ENCODE measurements at places on chromosomes 11 and 22.

GRCh38 chr22:49228431-49229037, 599.1 kb downstream of the BRD1 start:
- DNase-seq, result no peak

GRCh38 chr11:66325263-66325671, 8.4 kb upstream of the CD248 start:
- DNase-seq, result no peak

- DNase-seq, result no peak
Observed at GRCh38 chr11:85755285-85755684, 55.7 kb downstream of the SYTL2 start.

DNA sequence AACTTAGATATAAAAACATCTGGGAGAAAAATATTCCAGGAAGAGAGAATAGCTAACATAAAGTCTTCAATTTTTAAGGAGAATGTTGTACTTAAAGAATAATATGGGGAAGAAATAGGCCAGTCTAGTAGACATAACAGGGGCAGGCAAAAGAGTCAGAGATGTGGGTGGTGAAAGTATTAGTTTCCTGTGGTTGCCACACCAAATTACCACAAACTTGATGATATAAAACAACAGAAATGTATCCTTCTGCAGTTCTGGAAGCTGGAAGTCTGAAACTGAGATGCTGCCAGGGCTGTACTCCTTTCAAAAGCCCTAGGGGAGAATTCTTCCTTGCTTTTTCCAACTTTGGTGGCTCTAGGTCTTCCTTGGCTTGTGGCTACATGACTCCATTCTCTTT, 1309.7 kb downstream of the LRRC4C start:
- no peak for DNase-seq

- no peak for DNase-seq
Observed at GRCh38 chr11:3753110-3753509, 44.2 kb downstream of the NUP98 start.

- no peak for DNase-seq
Observed at GRCh38 chr11:60870733-60871377, 3.5 kb downstream of the ZP1 start.

- DNase-seq, result no peak
Observed at GRCh38 chr11:65496304-65497140, 2.3 kb upstream of the MALAT1 start.

DNA sequence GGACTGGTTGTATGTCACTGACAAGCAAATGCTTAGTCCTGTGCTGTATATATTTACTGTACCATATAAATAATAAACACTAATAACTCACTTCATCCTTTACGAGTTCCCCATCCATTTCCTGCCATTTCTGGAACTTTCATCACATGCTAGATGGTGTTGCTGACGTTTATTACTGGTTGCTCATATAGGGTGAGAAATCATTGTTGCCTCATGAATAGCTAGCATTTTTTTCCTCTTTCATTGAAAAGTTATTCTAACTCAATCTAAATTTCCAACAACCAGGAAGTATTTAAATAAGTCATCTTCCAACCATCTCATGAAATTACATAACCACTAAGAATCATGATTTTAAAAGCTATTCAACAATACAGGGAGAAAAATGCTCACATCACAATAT, 88.6 kb upstream of the RCN1 start:
- no peak for DNase-seq

GRCh38 chr11:66264914-66265313, 3.5 kb upstream of the RAB1B start:
- no peak for DNase-seq

- no peak for DNase-seq
Observed at GRCh38 chr11:28619846-28620540, 511.8 kb downstream of the METTL15 start.

DNA sequence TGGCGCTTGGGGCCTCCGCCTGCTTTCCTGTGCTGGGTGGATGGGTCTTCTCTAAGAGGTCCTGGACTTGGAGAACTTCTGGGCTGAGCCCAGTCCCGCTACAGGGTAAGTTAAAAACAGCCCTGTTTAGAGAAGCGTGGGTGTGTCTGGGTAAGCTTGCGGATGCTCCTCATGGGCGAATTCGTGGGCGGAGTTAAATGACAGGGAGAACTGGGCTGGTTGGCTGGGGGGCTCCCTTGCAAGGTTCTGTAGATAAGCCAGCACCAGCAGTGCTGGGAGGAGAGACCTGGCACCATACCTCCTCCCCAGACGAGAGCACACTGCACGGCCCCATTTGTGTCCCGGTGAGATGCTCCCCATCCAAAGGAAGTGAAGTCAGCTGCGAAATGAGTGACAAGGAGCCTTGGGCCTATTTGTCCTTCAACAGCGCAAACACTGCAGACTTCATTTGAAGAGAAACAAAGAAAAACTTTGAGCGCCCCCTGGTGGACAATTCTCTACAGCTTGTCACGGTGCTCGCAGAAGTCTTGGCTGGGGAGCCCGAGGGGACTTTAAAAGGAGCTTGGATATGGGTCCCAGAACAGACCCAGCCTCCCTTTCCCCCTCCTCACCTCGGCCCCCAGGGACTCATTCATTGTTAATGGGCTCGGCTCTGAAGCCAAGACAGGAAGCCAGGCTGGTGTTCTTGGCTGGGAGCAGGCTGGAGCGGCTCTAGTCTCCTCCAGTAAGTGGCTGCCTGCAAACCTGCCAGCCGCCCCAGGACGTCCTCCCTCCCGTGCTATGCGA, 39.5 kb downstream of the TP53I11 start:
- DNase-seq, result peak; percentile 76

DNA sequence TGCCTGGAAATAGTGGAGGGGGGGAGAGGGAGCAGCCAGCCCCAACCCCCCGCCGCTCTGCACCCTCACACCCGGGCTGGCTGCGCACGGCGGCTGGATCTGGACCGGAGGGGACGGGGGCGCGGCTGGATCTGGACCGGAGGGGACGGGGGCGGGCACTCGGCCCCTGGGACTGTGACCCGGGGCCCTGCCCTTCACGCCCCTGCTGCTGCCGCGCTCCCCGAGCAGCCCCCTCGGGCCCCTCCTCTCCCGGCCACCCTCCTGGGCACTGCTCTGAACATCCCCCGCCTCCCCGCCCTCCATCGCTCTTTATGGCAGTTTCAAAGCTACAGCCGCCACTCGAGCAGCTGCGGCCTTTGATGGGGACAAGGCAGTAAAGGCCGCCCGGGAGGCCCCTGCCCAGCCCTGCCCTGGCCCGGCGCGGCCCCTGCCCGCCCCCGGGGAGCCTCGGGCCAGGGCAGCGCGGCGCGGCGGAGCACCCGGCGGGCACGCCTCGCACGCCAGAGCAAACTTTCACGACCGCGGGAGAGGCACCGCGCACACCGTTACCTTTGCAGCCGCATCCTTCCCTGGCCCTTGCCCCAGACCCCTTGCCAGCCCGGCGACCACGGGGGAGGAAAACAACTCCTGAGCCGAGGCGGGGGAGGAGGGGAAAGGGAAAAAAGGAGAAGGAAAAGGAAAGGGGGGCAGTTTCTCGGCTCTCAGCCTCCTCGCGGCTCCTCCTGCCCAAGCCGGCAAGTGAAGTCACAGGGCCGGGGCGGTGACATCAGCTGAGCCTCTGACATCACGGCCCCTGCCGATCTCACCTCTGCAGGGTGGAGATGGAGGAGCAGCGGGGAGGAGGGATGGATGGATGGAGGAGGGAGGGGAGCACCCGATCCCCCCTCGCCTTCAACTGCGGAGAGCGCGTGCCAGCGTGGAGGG, 13.1 kb upstream of the TCF20 start:
- no peak for DNase-seq

DNA sequence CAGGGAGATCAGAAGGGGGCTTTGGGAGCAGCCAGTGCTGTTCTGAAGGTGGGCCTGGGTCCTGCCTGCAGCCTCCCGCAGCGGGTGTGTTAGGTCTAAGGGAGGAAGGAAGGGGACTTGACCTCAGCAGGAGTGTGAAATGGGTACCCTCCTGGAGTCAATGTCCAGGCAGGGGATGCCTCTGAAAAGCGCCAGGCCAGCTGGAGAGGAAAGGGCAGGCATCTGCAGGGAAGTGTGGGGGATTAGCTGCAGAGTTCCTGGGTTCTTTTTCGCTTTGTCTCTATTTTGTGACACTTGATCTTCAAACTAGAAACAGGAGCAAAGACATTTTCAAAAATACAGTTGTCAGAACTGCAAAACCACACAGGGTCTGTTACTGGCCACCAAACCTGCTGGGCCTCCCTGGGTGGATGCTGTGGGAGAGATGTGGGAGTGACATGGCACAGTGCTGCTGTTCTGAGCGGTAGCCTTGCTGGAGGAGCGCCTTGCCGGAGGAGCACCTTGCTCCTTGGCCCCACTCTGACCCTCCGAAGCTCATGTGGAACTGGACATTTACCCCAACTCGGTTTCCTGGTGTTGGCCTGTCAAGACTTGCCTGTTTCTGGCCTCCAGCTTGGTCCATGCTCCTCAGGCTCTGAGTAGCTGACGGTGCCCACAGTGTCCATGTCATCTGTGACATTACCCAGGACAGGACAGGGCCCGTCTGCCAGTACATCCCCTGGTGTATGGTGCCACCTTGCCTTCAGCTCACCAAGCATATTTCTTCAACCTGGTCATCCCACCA, 25.9 kb downstream of the MED15 start:
- DNase-seq, result no peak

DNA sequence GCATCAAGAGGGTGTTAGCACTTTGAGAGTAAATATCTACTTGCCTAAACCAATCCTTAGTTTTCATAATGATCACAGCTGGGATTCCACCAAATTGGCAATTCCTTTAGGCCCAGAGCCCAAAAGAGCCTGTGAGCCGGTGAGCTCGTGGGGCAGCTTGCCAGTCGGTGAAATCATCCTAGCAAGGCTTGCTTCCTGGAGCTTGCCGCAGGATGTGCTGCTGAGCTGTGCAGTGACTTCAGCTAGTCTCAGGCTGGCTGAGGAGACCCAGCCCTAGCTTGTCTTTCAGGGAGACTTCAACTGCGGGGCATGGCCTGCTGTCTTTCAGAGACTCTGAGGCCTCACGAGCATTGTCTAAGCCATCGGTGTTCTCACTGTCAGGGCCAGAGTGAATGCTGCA, 73.6 kb upstream of the SUSD2 start:
- DNase-seq, result no peak

DNA sequence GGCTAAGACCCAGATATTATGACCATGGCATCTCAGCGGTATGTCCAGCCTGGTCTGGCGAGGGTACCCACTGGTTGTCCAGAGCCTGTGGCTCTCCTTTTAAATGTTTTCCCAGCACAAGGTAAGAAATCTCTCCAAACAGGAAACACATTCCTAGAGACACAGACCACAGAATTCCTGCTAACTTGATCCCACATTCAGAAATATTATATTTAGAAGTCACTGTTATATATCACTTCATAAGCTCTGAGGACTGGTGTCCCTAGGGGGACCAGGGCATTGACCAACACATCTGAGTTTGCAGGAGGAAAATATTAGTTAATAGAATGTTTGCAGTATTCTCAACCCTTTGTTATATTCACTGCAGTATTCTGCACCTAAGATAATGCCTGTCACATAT, 23.1 kb downstream of the TMPRSS13 start:
- DNase-seq, result no peak

GRCh38 chr11:47186076-47186699, at the start of gene PACSIN3:
Gene PACSIN3, minus strand, starts transcription at chr11:47186434. Its CDS starts 3,707 bp downstream, at chr11:47182727.
- no peak for DNase-seq

DNA sequence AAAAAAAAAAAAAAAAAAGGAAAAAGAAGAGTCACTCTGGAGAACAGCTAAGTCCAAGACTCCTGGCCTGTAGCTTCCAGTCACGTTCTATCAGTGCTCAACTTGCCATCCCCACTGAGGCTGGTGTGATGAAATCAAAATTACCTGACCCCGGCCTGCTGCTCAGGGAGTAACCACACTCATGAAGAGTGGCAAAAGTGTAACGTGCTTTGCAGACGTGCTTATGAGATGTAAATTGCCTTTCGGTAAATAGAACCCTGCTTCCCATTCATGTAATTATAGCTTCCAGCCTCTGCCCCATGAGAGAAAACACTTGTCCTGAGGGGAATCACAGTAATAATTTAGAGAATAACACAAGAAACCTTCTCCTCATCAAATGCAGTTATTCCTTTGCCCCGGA, 28.2 kb upstream of the CHKA start:
- DNase-seq, result no peak

DNA sequence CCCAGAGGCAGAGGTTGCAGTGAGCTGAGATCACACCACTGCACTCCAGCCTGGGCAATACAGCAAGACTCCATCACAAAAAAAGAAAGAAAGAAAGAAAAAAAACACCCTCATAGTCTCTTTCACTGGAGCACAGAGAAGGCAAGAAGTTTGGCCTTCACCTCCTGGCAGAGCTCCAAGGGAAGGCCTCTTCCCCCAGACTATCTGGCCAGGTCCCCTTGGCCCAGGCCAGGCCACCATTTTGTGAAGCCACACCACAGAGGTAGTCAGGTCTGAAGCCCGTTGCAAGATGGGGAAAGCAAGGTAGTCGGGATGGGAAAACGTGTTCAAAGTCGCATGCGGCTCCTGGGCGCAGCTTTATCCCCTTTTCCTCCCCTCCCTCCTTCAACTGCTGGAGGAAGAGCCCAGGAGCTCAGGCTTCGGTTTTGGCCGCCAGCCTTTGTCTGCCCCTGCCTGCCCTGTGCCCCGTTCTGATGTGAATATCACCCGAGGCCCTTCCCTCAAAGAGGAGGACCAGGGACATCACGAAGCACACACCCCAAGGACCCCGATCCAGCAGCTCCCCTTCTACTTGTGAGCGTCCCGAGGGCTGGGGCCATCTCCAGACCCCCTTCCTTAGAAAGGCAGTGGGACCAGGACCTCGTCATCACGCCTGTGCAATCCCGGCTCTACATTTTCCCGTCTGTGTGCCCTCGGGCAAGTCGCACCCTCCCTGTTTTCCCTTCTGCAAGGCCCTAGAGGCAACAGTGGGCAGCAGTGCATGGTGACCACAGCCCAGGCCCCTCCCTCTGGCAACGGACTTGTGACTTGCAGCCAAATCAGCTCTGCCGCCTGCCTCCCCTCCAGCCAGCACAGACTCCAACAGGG, 17.7 kb downstream of the CABP7 start:
- no peak for DNase-seq

DNA sequence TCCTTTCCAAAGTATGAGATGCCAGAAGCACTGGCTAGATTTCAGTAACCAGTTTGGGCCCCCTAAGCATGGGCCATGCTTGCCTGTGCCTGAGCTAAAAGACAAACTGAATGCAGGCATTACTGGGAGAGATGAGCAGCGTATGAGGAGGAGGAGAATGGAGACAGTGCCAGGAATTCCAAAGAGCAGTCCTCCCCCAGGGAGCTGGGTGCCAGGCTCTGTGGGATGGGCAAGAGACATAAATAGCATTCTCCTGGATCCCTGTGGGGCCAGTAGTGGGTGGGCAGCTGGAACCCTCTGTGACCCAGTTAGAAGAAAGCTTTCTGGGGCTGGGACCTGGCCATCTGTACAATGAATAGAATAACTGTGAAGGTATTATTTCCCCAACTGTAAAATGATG, 235.6 kb downstream of the KCNA4 start:
- no peak for DNase-seq

GRCh38 chr22:29331213-29331612, 15.7 kb upstream of the RASL10A start:
- no peak for DNase-seq

- DNase-seq, result no peak
Observed at GRCh38 chr22:45424241-45424731, 10.8 kb downstream of the RIBC2 start.

- no peak for DNase-seq
Observed at GRCh38 chr22:42111798-42112197, 18.8 kb downstream of the CYP2D6 start.

GRCh38 chr11:128837627-128838026, 29.5 kb downstream of the KCNJ1 start:
- no peak for DNase-seq
